CD8-positive, alpha-beta T cell (primary cell): ENCODE measurements at places on chromosomes 12 and 14.

- DNase-seq = no peak
Observed at GRCh38 chr12:19222558-19222957, 93.0 kb downstream of the PLEKHA5 start.

GRCh38 chr12:111448846-111449790, 43.4 kb downstream of the SH2B3 start:
- no peak for DNase-seq

DNA sequence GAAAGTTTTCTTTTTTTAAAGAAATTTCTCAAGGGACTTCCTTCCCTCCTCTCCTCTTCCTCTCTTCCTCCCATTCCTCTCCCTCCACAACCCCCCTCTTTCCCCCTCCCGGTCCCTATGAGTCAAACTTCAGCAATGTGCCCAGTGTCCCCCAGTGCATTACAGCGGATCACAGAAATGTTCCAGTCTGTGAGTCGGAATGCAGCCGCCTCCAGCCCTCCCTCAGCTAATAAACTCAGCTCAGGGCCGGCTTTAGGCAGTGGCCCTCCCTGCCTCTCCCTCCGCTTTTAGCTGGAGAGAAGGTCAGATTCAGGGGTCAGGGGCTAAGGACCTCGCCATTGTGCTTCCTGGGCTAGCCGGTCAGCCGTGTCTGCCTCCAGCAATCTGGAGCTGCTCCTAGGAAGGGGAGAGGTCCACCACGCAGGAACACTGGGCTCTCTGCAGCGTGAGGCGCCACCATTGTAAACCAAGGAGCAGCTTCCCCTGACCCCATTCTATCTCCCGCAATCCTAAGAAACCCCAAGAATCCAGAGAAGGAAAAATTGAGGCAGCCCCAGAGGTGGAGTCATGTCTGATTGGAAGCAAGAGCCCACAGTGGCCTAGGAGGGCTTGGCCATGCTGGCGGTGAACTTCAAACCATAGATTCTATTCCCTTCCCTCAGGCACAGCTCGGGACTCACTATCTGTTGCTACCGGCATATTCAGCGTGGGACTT, 1.1 kb upstream of the HDAC7 start:
- no peak for DNase-seq

- DNase-seq = no peak
Observed at GRCh38 chr12:56804169-56804568, 41.0 kb downstream of the HSD17B6 start.

GRCh38 chr14:75559451-75560222, 18.8 kb upstream of the FLVCR2 start:
- DNase-seq = no peak

DNA sequence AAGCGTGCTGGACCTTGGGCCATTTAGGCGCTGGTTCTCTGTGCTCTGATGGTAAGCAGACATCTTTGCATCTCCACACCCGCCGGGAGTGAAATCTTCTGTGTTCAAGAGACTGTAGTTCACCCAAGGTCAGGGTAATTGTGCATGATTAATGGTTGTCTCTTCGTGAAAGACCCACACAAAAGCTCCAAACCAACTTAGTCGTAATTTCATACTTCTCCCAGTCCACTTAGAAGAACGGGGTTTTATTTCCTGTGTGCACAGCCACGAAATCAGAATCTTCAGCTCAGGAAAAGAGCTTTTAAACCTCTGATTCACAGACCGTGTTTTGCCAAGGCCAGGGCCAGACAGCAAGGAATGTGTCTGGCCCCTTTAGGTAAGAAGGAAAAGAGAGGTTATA, 640.9 kb downstream of the MED13L start:
- DNase-seq = no peak
